ENCODE measurements at places on chromosomes 2 and 18.

GRCh38 chr2:226838722-226839121 lies 2.9 kb downstream of the RHBDD1 start:
- no peak for DNase-seq

DNA sequence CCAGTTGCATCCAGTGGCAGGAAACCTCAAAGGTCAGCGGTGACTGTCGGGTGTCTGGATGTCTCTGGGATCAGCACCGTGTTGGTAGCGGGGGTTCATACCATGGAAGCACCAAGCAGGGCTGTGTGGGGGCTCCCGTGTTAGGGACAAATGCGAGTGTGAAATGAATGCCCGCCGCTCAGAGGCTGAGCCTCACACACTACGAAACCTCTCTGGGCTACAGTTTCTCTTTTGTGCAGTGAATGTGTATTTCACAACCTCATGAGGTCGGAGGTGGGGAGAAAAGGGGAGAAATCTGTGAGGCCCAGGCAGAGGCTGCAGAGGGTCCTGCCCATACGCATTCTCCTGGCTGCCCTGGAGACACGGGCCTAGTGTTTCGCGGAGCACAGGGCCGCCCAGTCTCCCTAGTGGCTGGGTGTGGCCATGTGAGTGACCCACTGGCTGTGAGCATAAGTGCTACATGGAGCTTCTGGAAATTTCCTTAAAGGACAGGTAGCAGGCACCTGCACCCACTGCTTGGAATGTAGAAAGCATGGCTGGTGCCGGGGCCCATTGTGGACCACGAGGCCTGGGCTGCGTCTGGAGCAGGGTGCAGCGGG lies 138.0 kb upstream of the GLI2 start:
- no peak for DNase-seq

GRCh38 chr2:69975853-69976462 lies 14.5 kb upstream of the ASPRV1 start:
- DNase-seq, result no peak

DNA sequence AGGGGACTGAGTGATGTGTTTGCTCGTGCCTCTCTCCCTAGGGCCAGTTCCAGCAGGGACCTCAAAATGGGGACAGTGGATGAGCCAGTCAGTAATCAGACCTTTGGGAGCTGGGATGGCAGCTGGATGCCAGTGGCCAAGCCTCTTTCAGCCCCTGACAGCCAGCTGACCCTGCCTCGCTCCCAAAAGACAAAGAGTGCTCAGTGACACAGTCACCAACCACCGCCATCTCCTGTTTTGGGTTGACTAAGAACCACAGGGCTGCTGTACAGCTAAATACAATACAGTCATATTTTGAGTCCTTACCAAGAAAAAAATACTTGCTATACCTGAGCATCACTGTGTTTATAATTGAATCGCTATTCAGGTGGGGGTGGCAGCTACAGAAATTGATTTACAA lies 75.7 kb downstream of the POU3F3 start:
- no peak for DNase-seq

- DNase-seq, result no peak
These were observed 437.4 kb downstream of the MEIS1 start for GRCh38 chr2:66872081-66872985.

GRCh38 chr18:72419914-72420313 lies 124.2 kb downstream of the CBLN2 start:
- DNase-seq, result no peak

- DNase-seq, result no peak
These were observed 5.0 kb downstream of the TEX44 start for GRCh38 chr2:231597627-231598026.
